ENCODE measurements at places on chromosomes 5 and 9. TPM values are rescaled to one million over a fixed set of nuclear protein-coding genes. Genes with fewer than 3 reads are reported as not detected.

DNA sequence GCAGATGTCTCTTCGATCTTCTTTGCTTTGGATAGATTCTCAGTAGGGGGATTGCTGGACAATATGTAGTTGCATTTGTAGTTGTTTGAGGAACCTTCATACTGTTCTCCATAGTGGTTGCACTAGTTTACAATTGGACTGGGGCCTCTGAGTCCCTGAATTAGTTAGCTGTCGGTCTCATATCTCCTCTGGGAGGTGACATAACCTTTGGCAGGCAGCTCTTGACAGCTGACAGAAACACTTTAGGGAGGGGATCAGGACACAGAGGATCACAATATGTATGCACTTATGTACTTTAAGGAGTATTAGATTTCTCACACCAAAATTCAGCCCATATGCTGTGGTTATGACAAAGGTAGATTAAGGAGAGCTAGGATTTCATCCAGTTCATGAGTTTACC, 1279.9 kb upstream of the DMAC1 start:
- H3K4me3 ChIP-seq: no peak overlapping the region
- H3K27ac ChIP-seq: no peak overlapping the region
- DNase-seq: no peak
- no peaks in the 10 kb centered on the region for H3K36me3 ChIP-seq
- no peaks in the 10 kb centered on the region for H3K27me3 ChIP-seq

DNA sequence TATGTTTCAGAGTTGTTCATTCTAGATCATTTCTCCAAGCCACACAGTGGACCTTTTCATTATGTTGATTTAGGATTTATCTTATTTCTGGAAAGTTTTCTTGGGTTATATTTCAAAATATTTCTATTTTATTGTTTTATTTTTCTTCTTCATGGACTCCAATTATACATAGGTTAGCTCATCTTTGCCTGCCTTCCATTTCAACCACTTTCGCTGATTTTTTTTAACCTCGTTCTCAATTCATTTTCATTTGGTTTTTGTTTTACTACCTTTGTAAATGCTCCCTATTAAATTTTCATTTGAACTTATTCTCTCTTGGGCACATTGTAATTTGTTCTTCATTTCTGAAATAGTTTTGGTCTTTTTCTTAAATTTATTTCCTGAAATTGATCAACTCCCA, 169.0 kb upstream of the PITX1 start:
- H3K27ac ChIP-seq: no peak overlapping the region
- no peaks in the 10 kb centered on the region for H3K27me3 ChIP-seq
- no peaks in the 10 kb centered on the region for H3K36me3 ChIP-seq
- H3K4me1 ChIP-seq: no peaks in the 10 kb centered on the region
- no peak for DNase-seq
- no peak overlapping the region for H3K4me3 ChIP-seq

GRCh38 chr5:6902597-6902996, 189.4 kb downstream of the TENT4A start:
- no peaks in the 10 kb centered on the region for H3K4me1 ChIP-seq
- no peaks in the 10 kb centered on the region for H3K36me3 ChIP-seq
- no peak overlapping the region for H3K27ac ChIP-seq

DNA sequence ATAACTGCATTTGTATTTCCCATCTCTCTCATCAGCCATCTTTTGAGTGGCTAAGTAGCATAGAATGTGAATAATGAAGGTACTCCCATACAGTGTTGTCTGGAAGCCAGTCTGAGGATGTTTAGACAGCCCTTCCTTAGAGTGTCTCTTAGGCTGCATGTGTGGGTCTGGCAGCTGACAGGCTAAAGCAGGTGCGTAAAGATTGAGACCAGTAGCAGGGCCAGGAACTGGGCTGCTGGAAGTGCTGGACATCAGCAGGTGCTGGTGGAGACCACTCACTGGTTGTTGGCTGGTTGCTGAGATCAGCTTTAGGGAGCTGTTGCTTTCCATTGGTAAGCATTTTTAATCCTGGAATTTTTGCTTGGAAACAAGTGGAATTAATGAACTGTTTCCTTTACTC, 197.5 kb downstream of the PCSK5 start:
- H3K4me3 ChIP-seq: no peak overlapping the region
- no peaks in the 10 kb centered on the region for H3K36me3 ChIP-seq
- no peak for DNase-seq
- no peak overlapping the region for H3K27ac ChIP-seq
- no peaks in the 10 kb centered on the region for H3K27me3 ChIP-seq
- no peaks in the 10 kb centered on the region for H3K4me1 ChIP-seq

GRCh38 chr9:104774132-104774531, 10.2 kb downstream of the NIPSNAP3B start:
- H3K36me3 ChIP-seq: no peaks in the 10 kb centered on the region
- no peak overlapping the region for H3K4me3 ChIP-seq
- H3K4me1 ChIP-seq: no peaks in the 10 kb centered on the region
- no peak for DNase-seq
- no peak overlapping the region for H3K27ac ChIP-seq
- H3K27me3 ChIP-seq: no peaks in the 10 kb centered on the region

DNA sequence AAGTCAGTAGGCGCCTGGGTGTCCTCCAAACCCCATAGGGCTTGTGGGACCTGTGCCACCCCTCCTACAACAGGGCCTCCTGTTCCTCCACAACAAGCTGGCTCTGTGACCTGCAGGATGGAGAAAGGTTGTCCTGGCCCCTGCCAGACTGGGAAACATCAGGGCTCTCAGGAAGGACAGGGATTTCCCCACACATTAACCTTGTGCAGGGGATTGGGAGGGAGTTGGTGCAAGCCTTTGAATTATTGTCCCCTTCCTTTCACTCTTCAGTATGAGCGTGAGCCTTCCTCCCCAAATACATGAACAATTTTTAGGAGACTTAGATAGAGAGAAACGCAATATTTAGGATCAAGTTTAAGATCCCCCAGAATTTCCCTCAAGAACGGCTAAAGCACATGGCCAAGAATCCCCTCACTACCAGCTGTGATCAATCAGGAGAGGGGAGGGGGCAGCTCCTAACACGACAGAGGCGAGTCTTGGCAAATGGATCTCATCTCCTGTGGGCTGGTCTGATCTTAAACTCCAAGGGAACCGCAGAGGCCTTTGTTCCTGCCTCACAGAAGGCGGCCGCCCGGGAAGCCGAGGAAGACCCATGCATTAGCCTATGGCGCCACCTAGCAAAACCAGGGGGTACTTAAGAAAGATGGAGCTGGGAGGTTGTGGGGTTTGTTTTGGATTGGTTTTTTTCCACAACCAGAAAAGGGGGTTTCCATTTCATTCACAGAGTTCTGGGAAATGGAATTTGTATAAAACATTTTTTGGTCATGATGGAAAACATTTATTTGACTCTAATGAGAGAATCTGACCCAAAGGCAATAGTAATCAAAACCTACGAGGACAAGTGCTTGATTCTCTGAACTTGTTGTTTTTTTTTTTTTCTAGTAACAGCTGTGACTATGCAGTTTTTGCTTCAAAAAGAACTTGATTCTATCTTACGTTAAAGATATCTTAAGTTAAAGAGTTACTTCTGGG, 36.1 kb upstream of the OSMR start:
- H3K4me1 ChIP-seq: peaks cover 3% of the 10 kb centered on the region
- no peak overlapping the region for H3K4me3 ChIP-seq
- H3K36me3 ChIP-seq: no peaks in the 10 kb centered on the region
- peak overlapping the region; percentile 59 for H3K27ac ChIP-seq

DNA sequence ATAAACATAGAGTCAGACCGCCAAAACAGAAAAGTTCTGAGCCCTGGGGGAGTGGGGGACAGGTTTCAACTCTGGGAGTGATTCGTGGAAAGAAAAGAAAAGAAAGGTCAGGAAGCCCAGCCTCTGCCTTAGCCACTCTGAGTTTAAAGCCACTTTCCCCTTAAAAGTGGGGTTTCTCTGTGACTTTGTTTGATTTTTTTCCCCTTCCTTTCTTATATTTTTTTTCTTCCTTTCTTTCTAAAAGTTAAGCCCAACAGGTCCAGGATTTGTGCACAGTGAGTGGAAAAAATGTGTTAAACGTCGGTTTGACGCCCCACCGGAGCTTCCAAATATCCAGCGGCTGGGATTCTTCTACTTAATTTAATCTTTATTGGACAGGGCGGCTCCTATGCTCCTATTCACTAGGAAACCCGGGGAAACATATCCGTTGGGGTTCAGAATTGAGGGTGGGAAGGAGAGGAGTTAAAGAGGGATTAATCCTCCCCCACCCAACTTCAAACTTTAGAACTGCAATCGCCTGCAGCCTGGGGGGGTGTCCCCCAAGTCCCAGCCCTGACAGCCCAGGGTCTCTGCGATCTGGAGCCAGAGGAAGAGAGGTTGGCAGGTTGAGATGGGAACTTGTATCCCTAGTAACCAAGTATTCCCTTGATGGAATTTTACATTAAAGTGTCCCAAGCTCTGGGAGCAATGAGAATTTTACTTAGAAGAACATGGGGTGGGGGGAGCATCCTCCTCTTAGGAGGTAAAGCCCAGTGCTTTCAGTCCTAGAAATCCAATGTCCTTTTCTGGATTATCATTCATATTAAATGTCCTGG, 6.3 kb downstream of the NR2F1-AS1 start:
- no peak overlapping the region for H3K4me3 ChIP-seq
- DNase-seq: peak; percentile 33
- H3K27ac ChIP-seq: peak overlapping the region; percentile 63
- H3K36me3 ChIP-seq: no peaks in the 10 kb centered on the region
- no peaks in the 10 kb centered on the region for H3K4me1 ChIP-seq

GRCh38 chr9:84669013-84669287, 579 bp upstream of the NTRK2 start:
- no peaks in the 10 kb centered on the region for H3K36me3 ChIP-seq
- DNase-seq: no peak
- no peaks in the 10 kb centered on the region for H3K27me3 ChIP-seq
- peak overlapping the region; percentile 40 for H3K4me3 ChIP-seq
- H3K4me1 ChIP-seq: peaks cover 3% of the 10 kb centered on the region

- H3K27ac ChIP-seq: no peak overlapping the region
- DNase-seq: no peak
- H3K4me3 ChIP-seq: no peak overlapping the region
- no peaks in the 10 kb centered on the region for H3K4me1 ChIP-seq
- H3K27me3 ChIP-seq: no peaks in the 10 kb centered on the region
Measured at GRCh38 chr9:130155647-130156046, 16.6 kb upstream of the NCS1 start.

DNA sequence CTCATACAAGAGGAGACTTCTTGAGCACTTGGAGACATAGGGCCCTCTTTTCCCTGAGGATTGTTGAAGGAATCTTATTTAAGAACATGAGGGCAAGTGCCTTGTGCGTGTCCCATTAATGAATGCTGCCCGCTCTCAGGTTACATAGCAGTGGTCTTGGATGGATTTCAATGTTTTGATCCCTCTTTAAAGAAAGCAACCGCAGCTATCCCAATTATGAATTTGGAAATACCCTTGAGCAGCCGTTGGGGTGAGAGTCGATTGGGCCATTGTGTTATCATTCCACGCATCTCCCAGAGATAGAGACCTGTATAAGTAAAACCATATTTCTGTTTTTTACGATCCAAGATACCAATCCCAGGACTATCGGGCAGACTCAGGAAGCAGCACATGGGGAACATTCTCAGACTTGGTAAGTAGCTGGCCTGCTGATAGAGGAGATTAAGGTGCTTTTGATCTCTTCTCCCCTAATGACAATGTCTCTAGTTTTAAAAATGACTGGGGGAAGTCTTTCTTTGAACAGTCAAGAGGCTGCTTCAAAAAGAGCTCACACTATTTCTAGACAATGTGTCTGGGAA, 145.3 kb downstream of the MACROH2A1 start:
- H3K27me3 ChIP-seq: no peaks in the 10 kb centered on the region
- no peak overlapping the region for H3K4me3 ChIP-seq
- no peak for DNase-seq
- no peaks in the 10 kb centered on the region for H3K4me1 ChIP-seq

- no peaks in the 10 kb centered on the region for H3K4me1 ChIP-seq
- no peak overlapping the region for H3K27ac ChIP-seq
- no peak for DNase-seq
- H3K4me3 ChIP-seq: no peak overlapping the region
- no peaks in the 10 kb centered on the region for H3K27me3 ChIP-seq
Measured at GRCh38 chr5:156669416-156669815, 180.7 kb upstream of the PPP1R2B start.

DNA sequence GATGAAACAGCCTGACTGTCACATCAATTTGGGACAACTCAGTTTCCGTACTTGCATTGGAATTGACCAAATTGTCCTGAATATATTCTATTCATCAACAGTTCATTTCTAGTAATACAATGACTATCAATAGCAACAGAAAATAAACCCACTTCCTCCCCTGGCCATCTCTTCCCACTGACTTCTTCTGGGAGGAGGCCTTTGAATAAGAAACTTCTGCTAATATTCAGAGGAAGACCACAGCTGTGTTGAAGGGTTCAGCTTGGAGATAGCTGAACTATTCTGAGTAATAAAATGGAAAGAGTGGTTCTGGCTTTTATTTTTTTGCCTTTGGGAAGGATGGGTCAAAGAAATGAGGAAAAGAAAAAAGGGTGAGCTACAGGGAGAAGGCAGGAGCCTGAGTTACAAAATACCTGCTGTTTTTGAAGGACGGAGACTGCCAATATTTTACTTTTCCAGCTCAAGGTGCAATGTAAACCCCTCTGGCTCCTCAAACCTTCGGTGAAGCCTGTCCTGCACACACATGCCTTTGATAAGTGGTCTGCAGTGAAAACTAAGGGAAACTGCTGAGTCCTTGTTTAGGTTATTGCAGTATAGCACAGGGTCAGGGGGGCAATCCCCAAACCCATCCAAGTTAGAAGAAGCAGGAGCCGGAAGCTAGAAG, 29.9 kb downstream of the FYB1 start:
- peaks cover 1% of the 10 kb centered on the region for H3K27me3 ChIP-seq
- H3K4me1 ChIP-seq: no peaks in the 10 kb centered on the region
- no peak overlapping the region for H3K4me3 ChIP-seq

DNA sequence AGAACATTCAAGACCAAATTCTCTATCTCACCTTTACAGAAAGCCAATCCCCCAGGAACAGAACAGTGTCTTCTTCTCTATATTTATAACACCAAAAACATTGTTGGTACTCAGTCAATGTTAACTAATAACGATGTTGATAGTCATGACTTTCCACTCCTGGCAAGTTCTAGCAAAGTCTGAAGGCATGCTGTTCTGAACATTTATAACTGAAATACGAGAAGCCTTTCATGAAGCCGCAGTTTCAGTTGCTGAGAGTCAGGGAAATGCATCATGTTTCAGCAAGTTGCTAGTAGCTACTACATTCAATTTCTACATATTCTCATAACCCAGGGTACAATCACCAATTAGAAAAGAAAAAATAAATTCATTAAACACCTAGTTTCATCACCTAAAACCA, 301.4 kb downstream of the PDE4D start:
- H3K36me3 ChIP-seq: no peaks in the 10 kb centered on the region
- no peak overlapping the region for H3K27ac ChIP-seq
- no peak overlapping the region for H3K4me3 ChIP-seq
- DNase-seq: no peak

Gene TMEM171
- not detected for total RNA-seq

Gene MARVELD2
- total RNA-seq: 0.70 TPM

Gene PCDHB13
- 7.1 TPM for total RNA-seq

Gene HEMGN
- total RNA-seq: not detected

Gene NUTM2F
- total RNA-seq: not detected

Gene SPINK7
- total RNA-seq: not detected

Gene HARS1
- total RNA-seq: 20.3 TPM
